CD4-positive, alpha-beta T cell treated with Interleukin-10 for 1 hour (primary cell): ENCODE measurements at places on chromosomes 1 and 21.

GRCh38 chr1:191551019-191551418 is 607.2 kb upstream of the RGS18 start:
- no peak for DNase-seq

DNA sequence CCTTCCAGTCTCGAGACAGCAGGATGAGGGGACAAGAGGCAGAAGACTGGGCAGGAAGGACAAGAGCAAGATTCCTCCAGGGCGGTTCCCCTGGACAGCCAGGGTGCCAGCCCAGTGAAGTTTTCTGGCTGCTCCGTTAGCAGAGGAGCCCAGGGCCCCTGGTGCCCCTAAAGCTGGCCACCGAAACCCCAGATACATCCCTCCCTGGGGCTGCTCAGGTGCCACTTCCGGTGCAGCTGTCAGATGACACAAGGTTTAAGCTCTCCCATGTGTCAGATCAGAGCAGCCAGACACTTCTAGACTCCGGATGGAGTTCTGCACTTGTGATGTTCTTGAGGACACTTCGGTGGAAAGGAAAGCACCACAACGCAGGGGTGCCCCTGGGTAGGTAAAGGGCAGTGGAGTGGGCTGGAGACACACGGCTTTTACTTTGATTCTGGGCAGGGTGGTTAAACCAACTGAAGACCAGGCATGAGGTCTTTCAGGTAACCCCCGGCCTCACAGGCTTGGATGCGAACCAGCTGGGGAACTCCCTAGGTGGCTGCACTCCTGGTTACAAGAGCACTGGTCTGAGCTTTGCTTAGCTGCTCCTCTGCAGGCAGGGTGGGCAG is 85.7 kb downstream of the ITPKB start:
- peak; percentile 79 for DNase-seq

DNA sequence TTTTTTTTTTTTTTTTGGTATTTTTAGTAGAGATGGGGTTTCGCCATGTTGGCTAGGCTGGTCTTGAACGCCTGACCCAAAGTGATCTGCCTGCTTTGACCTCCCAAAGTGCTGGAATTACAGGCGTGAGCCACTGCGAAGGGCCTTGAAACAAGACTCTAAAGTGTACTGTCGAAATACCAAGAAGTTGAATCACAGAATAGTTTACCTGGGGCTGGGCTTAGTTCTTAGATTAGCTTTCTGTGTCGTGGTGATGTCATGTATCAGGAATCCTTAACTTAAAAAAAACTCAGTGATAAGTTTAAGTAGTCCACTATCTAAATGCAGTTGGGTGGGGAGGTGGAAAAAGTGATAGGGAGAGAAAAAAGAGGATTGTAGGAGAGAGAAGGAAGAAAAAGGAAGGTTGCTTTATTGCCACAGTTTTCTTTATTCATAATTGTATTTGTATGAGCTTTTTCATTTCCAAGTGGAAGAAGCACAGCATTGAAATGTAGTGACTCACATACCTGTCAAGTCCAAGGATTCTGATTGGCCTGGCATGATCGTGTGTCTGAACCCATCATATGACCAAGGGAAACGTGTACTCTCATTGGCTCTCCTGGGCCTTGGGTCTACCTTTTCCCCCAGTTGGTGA is 13.4 kb downstream of the ITSN1 start:
- no peak for DNase-seq

DNA sequence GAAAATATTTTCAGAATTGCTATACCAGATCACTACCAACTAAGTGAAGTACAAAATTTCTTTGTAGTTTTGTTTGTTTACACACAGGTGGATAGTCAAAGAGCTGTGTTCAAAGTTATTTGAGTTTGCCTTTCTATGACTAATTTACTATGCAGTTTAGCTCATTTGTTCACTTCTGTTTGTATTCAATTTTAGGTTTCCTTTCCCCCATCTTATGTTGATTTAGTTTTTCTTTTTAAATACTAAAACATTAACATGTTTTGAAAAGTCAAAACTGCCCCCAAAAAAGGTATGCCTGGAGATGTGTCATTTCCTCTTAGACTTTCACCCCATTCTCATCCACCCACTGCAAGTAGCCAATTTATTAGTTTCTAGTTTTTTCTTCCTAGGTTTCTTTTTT is 18.7 kb upstream of the RIPPLY3 start:
- no peak for DNase-seq

DNA sequence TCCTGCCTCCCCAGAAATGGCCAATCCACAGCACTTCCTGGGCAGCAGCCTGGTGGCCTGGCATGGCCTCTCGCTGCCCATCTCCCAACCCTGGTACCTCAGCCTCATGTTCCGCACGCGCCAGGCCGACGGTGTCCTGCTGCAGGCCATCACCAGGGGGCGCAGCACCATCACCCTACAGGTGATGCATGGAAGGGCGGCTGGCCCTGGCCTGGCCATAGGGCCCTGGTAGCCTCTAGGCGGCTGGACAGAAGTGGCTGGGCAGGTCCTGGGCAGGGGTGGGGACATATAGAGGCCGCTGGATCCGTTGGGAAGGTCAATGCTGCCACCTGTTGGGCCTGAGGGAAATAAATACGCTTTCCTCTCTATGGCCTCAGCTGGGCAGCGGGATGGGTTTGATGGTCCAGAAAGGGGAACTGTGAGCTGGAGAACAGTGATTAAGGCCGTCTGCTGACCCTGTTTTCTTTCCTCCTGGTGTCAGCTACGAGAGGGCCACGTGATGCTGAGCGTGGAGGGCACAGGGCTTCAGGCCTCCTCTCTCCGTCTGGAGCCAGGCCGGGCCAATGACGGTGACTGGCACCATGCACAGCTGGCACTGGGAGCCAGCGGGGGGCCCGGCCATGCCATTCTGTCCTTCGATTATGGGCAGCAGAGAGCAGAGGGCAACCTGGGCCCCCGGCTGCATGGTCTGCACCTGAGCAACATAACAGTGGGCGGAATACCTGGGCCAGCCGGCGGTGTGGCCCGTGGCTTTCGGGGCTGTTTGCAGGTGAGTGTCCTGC is 14.4 kb downstream of the CELSR2 start:
- peak; percentile 72 for DNase-seq

DNA sequence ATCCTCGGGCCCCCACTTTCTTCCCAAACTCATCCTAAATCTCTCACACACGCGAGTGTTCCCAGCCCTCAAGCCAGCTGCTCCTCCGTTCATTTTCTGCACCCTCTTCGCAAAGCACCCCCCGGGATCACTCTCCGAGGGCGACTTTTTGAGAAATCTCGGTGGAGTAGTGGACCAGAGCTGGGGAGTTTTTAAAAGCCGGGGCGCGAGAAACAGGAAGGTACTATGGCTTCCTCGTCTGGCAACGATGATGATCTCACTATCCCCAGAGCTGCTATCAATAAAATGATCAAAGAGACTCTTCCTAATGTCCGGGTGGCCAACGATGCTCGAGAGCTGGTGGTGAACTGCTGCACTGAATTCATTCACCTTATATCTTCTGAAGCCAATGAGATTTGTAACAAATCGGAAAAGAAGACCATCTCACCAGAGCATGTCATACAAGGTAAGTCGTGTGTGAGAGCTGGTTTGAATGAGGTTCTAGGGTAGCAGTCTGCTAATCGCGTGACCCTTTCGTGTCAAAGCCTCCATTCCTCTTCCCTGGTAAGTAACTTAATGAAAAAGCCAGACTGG is 800 bp downstream of the DR1 start:
- DNase-seq = peak; percentile 56

- DNase-seq = no peak
Measured at GRCh38 chr1:204917802-204918201, 47.1 kb downstream of the NFASC start.

DNA sequence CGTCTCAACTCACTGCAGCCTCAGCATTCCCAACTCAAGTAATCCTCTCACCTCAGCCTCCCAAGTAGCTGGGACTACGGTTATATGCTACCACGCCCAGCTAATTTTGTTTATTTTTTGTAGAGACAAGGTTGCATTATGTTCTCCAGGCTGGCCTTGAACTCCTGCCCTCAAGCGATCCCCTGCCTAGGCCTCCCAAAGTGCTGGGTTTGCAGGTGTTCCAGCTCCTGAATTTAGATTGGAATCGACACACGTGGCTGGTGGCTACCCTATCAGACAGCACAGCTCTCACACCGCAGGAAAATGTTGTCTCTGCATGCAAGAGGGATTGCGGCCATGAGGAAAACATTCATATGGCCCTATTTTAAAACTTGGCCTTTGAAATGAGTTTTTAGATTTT is 76.7 kb upstream of the GALNT2 start:
- no peak for DNase-seq

DNA sequence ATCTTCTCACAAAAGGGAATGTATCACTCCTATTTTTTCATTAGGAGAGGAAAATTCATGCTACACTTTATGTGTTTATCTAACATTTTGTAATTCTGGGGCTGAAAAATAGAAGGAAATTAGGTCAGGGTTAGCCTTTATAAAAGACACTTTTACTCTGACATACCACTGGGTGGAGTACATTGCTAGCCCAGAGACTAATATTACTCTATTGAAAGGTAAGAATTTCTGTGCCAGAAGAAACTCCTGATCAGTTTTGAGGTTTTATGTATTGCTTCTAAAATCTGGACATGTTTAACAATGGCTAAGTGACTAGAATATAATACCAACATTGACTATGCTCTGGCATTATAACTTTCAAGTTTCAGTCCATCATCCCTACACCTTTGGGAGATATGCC is 724.6 kb downstream of the USP25 start:
- DNase-seq = no peak

- no peak for DNase-seq
Measured at GRCh38 chr21:45084881-45085536, 10.6 kb downstream of the ADARB1 start.

DNA sequence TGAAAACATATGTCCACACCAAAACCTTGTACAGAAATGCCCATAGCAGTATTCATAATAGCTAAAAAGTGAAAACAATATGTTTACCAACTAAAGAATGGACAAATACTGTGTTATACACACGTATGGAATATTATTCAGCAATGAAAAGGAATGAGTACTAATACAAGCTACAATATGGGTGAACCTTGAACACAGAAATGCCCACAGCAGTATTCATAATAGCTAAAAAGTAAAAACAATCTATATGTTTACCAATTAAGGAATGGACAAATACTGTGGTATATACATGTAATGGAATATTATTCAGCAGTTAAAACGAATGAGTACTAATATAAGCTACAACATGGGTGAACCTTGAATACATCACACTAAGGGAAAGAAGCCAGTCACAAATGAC is 3.0 kb downstream of the BTG3 start:
- DNase-seq = no peak

DNA sequence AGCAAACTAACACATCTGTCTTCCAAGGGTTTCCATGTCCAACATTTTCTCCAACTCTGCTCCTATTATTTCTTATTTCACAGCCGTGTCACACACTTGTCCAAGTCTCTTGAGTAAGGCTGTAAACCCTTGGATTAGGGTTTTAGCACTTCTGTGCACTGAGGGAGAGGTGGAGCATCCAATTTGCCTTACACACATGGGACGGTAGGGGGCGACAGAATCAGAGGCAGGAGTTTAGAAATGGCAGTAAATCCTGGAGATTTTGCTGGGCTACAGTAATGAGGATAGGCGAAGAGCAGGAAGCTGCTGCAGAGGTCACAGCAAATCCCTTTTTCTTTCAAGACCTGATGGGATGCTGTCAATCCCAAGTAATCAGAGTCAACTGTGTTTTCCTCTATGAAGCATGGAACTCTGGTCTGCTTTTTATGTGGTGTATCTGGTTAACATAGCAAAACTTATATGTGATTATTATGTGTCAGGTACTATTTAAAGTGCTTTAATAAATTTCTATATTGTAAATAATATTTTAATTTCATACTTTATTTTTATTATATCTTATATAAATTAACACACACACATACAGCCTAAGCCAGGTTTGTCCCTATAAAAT is 15.4 kb upstream of the LCE5A start:
- no peak for DNase-seq

DNA sequence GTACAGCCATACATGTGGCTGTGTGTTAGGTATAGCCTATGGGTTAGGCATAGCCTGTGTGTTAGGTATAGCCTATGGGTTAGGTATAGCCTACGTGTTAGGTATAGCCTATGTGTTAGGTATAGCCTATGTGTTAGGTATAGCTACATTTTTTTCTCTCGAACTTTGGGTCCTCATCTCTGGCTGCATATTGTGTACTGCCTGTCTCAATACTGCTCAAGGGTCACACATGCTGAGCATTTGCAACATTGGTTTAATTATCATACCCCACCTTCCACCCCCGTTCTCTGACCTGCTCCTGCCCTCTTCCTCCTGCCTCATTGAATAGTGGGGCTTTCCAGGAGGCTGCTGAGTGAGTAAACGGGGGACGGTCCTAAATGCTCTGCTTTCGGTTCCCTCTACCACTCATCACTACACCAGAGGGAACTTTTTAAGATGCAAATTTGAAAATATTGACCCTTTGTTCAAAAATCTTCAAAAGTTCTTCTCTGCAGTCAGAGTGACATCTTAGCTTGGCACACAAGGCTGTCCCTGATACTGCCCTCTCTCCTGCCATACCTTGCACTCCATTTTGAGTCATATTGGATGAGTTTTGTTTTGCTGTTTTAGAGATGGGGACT is 17.8 kb downstream of the OR2B11 start:
- no peak for DNase-seq

GRCh38 chr1:50969611-50970508 is at the start of gene CDKN2C:
CDKN2C (plus strand) TSS chr1:50970245; CDS start chr1:50970369, 124 bp downstream.
- peak; percentile 68 for DNase-seq

- DNase-seq = no peak
Measured at GRCh38 chr1:229529639-229530038, 21.5 kb upstream of the NUP133 start.

DNA sequence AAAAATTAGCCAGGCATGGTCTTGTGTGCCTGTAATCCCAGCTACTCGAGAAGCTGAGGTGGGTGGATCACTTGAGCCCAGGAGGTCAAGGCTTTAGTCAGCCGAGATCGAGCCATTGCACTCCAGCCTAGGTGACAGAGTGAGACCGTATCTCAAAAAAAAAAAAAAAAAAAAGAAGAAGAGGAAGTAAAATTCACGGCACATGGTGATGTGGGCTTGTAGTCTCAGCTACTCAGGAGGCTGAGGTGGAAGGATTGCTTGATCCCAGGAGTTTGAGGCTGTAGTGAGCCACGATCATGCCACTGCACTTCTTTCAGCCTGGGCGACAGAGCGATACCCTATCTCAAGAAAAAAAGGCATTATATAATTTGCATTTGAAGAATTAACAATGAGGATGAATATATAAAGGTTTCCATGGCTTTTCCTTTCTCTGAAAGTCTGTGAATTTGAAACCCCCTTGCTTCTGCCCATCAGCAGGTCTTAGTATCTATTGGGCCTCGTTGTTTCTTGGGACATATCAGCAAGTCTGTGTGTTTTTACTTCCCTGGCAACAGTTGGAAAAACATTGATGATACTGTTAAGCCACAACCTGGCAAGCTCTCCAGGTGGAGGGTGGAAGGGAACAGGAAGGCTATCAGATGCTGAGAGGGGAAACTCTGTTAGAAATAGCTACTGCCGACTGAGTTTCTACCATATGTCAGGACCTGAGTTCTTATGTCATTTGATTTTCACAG is 4.6 kb upstream of the PLA2G2D start:
- no peak for DNase-seq

GRCh38 chr1:202998836-202999750 is 8.1 kb upstream of the TMEM183A start:
- peak; percentile 79 for DNase-seq
